Frontal cortex (tissue), 4 donors: ENCODE measurements at places on chromosomes 2 and 18.

GRCh38 chr2:133264989-133265401 is 303.3 kb downstream of the NCKAP5 start:
- no peak for DNase-seq

DNA sequence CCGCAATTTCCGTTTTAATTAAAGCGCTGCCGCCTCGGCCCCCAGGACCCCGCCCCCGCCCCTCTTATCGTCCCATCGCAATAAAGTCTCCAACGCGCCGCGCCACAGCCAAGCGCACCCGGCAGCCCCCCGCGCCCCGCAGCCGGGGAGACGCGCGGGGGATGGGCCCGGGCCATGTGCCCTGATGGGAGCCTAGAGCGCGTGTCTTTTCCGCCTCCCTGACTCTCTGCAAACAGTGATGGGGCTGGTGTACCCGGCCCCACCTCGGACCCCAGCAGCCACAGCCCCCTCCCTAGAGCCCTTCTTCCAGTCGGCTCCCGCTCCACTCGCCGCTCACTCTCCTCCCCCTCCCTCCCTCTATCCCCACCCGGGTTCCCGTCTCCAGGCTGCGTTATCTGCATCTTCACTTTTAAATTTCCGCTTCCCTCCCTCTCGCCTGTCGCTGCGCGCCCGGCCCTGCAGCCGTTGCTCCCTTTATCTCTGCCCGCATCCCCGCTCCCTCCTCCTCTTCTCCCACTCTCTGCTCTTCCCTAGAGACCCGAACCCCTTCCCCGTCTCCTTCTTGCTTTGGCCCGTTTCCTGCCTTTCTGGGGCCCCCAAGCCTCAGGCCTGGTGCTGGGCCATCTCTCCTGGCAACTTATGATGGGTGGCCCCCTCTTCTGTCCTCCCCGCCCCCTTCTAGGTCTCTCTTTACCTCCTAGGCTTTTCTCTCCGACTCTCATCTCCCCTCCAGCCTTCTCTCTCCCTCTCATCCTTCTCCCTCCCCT is 524 bp upstream of the FEV start:
- DNase-seq: no peak

- no peak for DNase-seq
These were observed 803.2 kb upstream of the POU3F3 start for GRCh38 chr2:104050656-104051242.

- DNase-seq: no peak
These were observed 5.8 kb upstream of the PROM2 start for GRCh38 chr2:95268211-95269035.

DNA sequence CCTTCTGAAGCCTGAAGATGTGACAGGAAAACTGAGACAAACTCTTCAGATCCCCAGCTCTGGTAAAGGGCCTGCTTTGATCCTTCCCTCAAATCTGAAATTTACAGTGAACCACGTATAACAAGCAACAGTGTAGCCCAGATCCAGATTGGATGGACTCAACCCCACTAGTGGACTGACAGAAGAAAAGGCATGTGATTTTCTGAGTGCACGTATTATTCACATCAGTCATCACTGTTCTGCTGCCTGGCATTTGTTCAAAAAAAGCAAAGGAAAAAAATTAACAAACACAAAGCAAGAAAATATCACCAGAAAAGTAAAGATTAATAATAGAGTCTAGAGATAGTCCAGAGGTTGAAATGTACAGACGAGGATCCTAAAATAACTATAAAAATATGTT is 87.6 kb downstream of the CYRIA start:
- no peak for DNase-seq

- DNase-seq: no peak
These were observed 7.5 kb upstream of the KCNG2 start for GRCh38 chr18:79789901-79790890.

DNA sequence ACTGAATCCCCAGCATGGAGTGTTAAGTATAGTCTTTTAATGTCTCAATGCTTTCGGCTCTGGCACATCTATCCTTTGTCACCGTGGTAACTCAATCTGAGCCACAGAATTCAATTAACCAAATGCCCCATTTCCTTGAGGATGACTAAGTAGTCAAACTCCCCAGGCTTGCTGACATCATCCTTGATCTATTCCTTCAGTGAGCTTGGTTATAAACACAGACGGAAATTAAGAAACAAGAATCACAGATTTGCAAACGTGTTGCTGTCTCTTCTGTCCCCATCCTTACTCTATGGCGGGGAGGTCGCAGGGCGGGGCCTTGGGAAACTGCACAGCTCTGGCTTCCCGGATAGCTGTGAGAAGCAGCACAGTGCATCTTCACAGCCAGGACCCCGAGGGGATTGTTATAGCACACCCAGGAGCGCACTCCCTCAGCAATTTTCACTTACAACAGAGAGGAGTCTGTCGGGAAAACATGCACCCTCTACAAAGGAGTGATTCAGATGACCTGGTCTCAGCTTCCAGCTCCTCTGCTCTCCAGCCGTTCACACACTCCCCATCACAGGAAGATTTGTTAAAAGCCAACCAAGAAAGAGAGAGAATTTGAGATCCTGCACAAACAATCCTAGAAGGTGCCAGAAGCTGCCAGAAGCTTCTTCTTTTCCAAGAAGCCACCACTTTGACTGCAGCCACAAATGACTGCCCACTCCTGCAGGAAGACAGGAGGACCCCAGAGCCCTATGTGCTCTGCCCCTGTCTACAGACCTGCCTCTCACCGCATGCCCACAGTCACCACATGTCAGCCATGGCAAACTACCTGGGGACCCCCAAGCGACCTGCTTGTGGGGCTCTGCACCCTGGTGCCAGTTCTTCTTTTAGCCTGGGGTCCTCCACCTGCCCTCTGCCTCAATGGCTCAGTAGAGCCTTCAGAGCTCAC is 44.9 kb upstream of the YWHAQ start:
- DNase-seq: peak; percentile 57

GRCh38 chr2:235568431-235568830 is 74.6 kb downstream of the AGAP1 start:
- no peak for DNase-seq
